NCI-H1930 (cell line): ENCODE measurements at places on chromosomes 2 and 18.

DNA sequence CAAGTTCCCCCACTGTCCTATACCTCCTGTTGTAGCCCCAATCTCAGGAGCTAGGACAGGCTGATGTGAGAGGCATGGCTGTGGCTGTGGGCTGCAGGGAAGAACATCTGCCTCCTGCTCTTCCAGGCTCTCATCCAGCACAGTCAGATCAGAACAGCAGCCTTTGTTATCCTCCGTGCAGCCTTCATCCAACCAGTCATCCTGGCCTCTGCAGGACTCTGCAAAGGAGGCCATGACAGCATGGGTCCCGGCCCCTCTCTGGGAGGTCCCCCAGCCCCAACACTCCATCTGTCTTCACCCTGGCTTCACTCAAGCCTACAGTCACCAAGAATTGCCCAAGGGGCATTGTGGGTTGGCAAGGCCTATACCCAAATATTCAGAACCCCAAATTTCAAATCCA lies 223.2 kb upstream of the COPS8 start:
- no peak for DNase-seq

- no peak for DNase-seq
Measured at GRCh38 chr2:68951899-68952298, 794 bp downstream of the GKN2 start.

GRCh38 chr2:175167076-175167791 lies 769 bp downstream of the ATF2 start:
- no peak for DNase-seq

DNA sequence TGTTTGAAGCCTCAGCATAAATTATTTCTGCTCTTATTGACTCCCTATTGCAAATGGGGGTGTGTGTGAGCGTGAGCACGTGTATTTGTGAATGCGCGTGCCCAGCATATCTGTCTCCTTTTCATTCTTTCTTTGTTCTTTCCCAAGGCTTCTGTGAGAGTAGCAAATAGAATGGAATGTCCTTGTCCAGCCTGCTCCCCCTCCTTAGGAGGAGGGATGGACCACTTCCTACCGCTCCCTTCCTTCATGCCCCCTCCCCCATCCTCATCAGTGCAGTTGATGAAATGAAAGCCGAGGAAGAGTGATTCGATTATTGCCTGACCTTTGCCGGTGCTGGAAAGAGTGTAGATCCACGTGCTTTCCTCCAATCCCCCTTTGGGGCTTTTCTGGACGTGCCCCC lies 102.0 kb downstream of the CPO start:
- no peak for DNase-seq

- DNase-seq, result peak; percentile 46
Measured at GRCh38 chr2:42568401-42569115, at the start of gene MTA3. Gene MTA3, plus strand, starts transcription at chr2:42568632. Its CDS starts 114 bp downstream, at chr2:42568746.

GRCh38 chr18:51811883-51812282 lies 528.1 kb upstream of the DCC start:
- no peak for DNase-seq

DNA sequence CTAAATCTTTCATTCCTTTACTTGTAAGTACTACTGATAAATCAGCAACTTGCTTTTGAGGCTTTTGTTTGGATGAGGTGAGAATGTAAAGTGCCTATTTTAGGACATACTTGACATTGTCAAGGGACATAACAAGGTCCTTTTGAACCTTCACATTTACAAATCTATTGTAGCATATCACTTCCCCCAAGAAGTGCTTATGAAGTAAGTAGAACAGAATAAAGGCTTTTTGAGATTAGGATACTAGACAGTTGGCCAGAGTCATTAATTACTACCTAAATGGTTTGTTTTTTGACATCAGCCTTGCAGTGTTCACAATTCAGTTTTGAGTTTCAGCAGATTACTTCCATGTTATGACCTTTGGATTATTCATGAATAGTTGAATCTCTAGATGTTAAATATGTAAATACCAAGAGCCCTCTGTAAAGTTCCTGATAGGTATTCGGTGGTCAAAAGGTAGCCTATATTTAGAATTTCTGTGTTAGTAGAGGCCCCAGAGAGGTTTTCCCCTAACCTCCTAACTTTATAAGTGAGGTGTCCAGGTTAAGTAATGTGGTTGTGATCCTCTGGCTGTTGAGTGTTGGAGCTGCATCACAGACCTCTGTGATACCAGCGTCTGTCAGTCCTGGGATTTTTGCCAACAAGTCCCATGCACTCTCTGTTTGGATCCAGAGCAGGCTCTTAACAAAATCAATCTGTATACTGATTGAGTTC lies 67.2 kb downstream of the LCLAT1 start:
- no peak for DNase-seq

DNA sequence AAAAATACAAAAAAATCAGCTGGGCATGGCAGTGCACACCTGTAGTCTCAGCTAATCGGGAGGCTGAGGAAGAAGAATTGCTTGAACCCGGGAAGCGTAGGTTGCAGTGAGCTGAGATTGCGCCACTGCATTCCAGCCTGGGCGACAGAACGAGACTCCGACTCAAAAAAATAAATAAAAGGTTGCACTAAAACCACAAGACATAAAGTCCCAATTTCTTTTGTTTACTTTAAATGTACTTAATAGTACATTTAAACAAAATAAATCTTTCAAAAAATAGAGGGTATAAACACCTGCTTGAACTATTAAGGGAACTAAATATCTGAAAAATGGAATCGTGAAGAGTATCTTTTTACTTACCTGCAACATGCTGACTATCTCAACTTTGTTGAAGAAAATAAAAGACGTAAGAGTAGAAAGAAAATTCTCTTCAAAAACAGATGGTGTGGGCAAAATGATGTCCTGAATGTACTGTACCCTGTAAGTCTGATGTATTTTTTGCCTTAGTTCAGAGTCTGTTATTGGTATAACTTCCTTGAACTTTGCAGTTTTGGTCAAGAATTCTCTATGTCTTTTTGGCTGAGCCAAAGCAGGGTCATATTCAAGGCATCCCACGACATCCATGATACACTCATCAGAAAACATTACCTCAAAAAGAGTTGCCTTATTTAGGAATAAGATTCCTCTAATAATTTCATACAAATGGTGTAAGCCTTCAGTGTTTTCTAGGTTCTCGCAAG lies 19.2 kb downstream of the PPP4R3B start:
- DNase-seq, result no peak

DNA sequence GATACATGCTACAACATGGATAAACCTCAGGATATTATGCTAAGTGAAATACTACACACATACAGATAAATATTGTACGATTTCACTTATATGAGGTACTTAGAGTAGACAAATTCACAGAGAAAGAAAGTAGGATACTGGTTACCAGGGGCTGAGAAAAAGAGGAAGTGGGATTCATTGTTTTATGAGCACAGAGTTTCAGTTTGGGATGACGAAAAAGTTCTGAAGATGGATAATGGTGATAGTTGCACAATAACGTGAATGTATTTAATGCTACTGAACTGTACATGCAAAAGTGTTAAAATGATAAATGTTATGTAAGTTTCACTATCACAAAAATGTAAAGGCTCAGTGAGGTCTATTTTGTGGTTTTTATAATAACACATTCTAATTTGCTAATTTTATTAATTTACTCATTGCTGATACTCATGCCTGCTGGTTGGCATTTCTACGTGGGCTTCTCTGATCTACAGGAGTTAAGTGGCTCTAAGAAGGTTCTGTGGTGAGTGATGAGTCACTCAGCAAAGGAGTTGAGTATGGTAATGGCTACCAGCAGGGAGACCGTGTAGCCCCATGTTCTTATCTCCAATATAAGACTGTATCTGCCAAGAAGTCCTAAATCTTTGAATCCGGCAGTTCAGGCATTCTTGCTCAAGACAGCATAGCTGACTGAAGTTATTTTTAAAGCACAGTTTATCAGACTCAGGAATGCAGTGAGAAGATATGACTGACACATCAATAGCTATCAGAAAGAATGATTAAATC lies 41.1 kb downstream of the UPP2 start:
- no peak for DNase-seq

DNA sequence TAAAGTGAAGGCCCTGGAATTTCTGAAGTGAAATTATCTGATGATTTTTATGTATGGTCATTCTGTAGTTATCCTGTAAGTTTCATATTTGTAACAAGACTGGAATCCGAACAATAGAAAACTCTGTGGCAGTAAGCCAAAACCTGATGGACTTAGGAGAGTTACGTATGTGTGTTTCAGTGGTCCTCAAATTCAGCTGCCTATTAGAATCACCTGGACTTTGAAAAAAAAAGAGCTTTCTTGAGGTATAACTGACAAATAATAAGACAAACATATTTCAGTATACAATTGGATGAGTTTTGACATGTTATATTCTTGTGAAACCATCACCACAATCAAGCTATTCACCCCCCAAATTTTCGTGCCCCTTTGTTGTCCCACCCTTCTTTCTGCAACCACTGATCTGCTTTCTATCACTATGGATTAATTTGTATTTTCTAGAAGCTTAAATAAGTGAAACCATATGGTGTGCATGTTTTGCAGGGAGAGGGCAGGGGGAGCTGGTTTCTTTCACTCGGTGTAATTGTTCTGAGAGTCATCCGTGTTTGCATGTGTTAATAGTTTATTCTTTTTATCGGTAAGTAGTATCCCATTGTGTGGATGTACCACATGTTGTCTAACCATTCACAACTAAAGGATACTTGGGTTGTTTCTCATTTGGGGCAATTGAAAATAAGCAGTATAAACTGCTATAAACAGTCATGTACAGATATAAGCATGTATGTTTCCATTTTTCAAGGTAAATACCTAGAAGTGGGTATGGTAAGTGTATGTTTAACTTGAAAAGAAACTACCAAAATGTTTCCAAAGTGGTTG lies 50.2 kb upstream of the EML4 start:
- DNase-seq, result no peak

DNA sequence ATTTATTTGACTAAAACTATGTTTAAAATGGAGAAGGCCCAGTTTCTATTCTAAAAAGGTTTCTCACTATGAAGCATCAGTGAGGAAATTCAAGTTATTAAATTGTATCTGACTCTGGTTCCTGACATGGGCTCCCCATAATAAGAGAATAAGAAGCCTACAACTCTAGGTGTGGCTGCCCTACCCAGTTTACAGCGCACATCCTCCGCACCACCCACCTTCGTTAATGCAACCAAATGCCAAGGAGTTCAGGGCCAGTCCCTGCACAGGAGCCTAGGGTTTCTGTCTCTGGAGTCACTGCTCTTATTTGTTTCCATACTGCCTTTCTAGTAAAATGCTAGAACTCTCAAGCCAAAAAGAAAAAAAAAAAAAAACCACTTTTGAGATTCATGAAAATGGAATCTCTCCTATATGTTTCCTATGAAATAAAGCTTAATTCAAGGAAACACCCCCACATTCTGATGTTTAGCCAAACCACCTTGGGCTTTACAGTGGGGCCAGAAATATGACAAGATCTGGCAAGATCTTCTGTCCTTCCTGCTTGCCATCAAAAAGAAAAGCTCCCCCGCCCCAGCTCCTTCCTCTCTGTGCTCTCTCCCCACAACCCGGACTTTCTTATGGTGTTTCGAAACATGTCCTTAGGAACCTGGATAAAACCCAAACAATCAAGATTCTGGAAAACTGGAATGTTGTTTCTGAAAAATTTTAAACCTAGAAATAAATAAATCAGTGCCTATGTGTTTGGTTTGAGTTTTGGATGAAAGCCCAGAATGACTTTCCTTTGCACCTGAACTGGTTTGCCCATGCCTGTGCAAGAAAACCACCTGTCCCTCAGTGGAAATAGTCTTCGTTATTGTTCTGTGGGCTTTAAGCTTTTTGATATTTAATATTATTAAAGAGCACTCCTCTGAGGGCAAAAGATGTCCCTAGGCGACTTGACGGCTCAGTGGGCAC lies 136.7 kb downstream of the SP3 start:
- DNase-seq, result no peak

DNA sequence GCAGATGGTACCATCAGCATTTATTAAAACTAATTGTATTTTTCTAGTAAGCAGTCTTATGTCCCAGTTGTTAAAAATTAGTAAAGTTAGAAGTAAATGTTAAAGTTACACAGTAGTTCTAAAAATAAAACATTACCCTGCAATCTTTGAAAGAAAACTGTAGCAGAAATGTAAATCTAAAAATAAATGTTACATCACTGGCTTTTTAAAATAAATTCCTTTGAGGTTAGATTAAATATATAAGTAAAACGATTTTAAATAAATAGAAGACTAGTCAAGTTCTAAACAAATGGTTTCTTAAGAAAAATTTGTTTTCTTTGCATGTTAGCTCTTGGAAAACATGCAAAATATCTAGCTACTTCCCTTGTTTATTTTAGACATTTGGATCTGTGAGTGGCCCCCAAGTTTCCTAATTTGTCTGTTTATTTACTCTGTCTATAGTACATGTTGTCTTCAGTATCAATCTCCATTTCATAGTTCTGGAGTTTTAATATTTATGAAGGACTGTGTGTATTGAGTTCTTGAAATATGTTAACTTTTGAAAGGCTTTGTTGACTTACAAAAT lies 58.2 kb downstream of the GLS start:
- DNase-seq, result no peak
